Astrocyte of the cerebellum (primary cell): ENCODE measurements at places on chromosomes 6 and 20.

DNA sequence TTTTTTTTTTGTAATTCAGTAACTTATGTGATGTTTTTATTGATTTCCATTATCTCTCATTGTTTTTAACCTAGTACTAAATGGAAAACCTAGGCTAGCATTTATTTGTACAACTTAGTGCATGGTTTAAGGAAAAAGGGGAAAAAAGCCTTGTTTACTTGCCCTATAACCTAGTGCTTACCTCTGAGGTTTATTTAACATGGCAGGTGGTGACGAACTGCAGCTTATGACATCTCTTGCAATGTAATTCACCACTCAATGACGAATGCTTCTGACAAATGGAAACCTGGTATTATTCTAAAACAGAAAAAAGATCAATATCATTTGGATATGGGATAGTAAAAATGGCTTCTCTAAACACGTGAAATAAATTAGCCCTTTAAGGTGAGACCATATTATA is 618.6 kb upstream of the FLRT3 start:
- DNase-seq, result no peak

GRCh38 chr6:166540631-166541331 is 45.7 kb downstream of the RAMACL start:
- no peak for DNase-seq

GRCh38 chr6:144321839-144322591 is 36.9 kb downstream of the UTRN start:
- DNase-seq, result no peak

- peak; percentile 93 for DNase-seq
Observed at GRCh38 chr6:155188707-155189496, 74.9 kb upstream of the CLDN20 start.

DNA sequence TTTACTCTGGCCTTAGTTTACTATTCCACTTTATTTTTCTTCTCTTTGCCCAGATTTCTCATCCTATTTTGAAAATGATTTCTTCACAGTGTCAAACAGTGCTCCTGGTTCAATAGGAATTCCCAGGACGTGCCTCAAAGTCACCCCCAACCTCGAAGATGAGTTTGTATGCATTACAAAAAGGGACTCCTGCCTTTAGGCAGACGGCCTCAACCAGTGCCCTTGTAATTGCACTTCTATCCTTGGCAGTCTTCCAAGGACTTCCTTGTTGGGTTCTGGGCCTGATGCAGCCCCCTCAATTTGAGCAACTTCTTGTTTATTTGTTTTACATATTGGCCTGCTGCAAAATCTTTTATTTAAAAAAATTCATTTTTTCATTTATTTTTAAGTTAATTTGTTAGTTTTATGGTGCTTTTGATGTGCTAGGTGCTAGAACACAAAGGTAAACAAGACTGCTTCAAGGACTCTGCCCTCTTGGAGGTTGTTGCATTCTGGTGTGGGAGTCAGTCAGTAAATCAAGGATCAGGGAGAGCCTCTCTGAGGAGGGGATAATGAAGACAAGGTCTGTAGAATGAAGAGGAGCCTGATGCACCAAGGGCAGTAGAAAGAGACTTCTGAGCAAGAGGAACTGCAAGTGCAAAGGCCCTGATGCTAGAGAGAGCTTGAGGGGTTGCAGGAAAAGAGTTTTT is 181.5 kb upstream of the LAMP5 start:
- DNase-seq, result no peak

DNA sequence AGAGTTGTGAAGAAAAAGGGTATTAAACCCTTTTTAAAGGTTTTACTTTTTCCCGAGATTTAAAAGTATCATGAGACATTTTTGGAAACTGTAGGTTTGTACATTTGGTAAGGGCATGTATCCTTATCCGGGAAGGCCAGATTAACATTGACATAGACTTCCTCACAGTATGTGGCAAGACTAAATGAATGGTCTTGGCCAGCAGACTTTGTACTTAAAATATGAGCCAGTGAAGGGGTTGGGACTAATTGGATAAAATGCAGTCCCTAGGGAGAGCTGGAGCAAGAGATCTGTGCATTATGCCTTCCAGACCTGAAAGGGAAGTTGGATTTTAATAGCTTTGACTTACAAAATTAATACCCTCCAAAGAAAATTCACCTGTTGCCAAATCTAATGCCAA is 60.4 kb upstream of the CCN2 start:
- peak; percentile 15 for DNase-seq

DNA sequence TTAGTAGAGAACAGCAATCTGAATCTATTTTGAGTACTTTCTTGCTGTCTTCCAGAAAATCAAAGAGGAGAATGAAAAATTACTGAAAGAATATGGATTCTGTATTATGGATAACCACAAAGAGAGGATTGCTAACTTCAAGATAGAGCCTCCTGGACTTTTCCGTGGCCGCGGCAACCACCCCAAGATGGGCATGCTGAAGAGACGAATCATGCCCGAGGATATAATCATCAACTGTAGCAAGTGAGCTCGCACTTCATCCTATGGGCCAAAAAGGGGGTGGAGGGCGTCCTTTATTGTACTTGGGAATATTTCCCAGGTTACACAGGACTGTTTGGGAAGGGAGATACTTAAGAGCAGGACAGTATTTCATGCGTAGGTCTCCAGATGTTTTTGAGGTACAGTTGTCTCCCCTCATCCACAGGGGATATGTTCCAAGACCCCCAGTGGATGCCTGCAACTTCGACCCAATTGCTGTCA is 37.3 kb upstream of the PLCG1 start:
- no peak for DNase-seq

GRCh38 chr20:44296011-44296410 is 15.0 kb downstream of the FITM2 start:
- DNase-seq, result no peak

GRCh38 chr6:74166849-74167248 is 470.8 kb downstream of the CD109 start:
- DNase-seq, result no peak

DNA sequence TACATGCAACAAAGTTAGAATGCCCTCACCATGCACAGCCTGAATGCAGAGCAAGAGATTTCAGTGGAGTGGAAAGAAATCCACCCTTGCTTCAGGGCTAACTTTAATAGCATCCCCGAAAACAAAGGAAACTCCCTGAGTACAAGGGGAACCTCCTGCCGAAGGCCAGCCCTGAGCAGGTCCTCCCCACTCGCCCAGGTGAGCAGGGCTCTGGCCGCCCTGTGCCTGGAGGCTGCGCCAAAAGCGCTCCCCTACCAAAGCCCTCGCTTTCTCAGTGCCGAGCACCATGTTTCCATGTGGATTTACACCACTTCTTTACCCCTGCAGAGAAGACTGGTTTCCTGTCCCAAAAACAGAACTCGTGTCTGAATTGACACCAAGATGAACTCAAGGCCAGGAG is 61.9 kb upstream of the RPS6KA2 start:
- DNase-seq, result no peak

DNA sequence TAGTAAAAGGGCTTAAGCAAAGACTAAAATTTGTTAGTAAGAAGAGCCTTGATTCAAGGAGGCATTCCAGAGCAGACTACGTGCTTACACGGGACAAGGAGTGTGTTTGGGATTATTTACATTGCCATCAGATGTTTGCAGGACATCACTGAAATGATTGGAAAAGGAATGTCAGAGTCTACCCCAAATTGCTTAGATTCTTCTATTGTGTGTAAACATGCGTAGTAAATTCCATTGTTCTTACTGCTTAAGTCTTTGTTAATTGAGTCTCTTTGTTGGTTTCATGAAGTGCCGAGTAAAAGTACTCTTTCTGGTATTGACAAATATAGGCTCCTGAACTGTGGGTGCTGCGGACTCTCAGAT is 60.5 kb downstream of the CD83 start:
- DNase-seq, result no peak
